ENCODE measurements at places on chromosomes 11 and 22.

DNA sequence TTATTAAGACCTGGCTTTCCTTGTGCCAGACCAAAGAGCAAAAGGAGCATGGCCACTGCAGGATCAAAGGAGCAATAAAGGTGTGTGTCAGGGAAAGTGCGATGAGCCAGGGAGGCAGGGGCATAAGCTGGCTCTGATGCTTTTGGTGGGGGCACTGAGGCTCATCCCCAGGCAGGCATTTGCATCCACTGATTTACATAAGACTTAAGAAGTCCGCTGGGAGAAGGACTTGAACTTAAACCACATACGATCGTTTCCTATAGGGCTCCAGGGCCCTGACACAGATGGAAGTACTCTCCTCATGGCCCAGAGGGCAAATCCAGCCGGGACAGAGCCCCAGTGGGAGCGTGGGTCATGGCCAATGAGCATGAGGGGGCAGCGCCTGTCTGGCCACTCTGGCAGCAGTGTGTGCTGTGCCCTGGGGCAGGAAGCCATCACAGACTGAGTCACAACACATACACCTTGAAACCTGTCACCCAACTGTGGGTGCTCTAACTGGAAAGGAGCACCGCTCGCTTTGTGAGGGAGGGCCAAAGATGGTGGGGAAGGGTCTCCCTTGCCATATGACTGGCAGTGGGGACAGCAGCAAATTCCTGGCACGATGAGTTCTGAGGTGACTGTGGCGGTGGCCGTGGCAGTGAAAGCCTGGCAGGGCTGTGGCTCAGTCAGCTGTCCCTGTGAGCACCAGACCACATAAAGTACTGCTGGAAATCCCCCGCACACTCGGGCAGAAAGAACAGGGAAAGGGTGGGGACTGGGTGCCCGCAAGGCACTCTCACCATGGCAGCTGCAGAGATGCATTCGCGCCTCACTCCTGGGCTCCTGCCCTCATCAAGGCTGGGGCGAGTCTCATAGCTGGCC, 79.4 kb upstream of the LMO1 start:
- DNase-seq, result no peak

GRCh38 chr11:32154275-32154674, 63.4 kb downstream of the RCN1 start:
- peak; percentile 11 for DNase-seq

DNA sequence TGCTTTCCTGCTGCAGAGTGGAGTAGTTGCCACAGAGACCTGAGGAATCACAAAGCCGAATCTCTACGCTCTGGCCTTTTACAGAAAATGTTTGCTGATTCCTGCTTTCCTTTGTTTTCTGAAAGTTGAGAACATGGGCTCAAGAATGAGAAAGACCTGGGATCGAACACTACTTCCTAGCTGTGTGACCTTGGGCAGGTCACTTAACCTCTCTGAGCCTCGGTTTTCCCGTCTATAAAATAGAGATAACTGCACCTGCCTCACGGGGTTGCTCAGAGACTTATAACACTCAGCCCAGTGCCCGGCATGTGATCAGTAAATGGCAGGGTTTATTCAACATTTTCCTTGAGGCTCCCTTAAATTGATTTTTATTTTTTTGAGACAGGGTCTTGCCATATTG, 70.9 kb upstream of the ALX4 start:
- DNase-seq, result no peak

DNA sequence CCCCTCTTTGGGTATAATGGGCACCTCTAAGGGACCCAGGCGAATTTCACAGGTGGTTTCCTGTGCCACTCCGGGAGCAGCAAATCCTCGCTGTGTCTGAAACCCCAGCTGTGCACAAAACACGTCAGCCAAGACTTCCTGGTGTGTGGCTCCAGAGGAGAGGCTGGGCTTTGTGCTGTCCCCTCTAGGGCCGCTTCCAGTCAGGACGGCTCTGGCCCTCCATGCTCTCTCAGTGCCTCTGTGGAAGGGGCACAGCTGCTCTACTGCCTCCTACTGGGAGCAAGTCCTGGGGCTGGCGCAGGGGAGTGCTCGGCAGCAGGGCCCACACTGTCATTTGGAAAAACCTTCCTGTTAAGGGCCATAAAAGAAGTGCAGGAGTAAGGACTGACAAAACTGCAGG, 23.7 kb upstream of the ARFGAP3 start:
- DNase-seq, result no peak

- no peak for DNase-seq
Observed at GRCh38 chr11:2589538-2589934, 110.3 kb downstream of the KCNQ1OT1 start.

DNA sequence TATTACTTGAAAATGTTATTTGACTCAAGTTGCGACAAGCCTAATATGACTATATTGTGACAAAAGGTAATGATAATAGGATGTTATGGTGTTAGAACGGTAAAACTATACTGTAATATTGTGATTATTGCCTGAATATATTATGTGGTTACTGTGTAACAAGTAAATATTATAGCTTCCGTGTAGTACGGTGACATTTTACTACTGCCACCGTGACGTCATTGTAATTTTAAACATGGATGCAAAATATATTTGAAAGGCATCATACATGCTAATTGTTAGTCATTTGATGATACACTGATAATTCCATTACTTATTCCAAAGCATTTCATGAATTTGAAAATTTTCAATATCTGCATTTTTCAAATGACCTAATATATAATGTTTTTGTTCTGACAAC, 2.5 kb downstream of the ELP4 start:
- no peak for DNase-seq

- peak; percentile 55 for DNase-seq
Observed at GRCh38 chr11:119055901-119056300, 1.1 kb downstream of the HYOU1 start.

GRCh38 chr22:47207387-47207786, 444.9 kb downstream of the TBC1D22A start:
- no peak for DNase-seq

DNA sequence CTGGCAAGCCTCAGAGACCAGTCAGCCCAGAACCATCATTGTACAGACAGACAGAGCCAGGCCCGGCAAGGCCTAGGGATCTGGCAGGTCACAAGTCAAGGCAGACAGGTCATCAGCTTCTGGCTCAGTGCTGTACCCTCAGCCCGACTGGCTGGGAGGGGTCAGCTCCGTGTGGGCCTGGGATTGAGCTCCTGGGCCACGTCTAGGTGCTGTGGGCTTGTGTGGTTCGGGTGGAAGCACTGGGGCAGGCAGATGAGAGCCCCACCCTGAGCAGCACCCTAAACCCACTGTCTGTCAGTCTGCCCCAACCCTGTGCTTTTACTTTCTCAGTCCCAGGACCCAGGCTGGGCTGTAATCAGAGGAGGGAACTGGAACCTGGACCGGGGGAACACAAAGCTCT, 26.9 kb upstream of the P2RY2 start:
- no peak for DNase-seq

GRCh38 chr11:35089666-35090065, 49.3 kb upstream of the CD44 start:
- DNase-seq, result no peak

DNA sequence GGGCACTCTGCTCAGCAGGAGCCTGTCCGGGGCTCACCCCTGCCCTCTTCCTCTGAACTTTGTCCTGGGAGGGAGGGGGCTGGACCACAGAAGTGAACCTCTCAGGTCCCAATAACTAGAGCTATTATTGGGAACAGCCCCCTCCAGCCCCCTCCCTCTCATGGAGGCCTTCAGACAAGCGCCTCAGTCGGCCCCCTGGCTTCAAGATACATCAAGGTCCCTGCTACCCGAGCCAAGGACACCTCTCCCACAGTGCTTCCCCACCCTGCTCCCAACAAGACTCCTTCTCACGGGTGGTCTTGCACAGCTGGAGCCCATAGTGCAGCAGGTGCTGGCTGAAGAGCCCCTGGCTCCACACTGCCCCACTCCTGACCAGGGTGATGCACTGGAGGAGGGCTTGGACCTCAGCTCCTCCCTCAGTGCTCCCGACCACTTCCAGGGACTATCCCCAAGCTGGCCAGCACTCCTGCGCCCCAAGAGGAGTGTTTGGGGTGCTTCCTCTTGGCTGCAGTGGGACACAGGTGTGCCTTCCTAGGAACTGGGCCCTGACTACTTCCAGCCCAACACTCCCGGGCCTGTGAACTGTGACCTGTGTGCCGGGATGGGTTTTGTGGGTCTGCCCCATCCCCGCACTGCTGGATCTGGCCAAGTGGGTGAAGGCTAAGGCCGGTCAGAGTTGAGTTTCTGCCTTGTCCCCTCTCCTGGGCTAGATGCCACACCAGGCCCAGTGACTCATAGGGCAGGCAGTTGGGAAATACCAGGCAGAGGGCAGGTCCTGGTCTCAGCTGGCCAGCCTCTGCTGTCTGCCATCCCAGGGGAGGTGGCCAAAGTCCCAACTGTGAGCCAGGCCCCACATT, 2.2 kb downstream of the PNPLA2 start:
- no peak for DNase-seq

DNA sequence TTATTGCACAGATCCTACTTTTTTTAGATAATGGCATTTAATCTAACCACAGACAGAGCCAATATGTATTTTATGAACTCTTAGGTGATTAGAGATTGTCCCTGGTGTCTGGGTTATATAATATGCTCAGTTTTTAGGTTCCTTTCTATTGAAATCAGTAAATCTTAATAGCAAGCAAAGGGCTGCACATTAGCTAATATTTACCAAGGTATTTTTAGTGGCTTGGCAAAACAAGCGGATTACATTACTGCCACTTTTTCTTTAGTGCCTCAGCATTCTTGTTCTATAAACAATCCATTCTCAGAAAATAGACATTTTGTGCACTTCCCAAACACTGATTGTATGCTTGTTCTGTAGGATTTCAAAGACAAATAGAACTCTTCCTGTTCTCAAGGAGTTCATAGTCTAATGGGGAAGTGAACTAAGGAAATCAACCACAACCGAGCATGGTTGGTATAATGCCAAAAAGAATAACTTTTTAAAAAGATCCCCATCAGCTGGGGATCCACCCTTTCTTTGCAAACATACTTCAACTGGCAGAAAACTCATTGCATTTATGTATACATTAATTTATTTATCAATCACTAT, 23.8 kb downstream of the KCNJ1 start:
- peak; percentile 39 for DNase-seq

DNA sequence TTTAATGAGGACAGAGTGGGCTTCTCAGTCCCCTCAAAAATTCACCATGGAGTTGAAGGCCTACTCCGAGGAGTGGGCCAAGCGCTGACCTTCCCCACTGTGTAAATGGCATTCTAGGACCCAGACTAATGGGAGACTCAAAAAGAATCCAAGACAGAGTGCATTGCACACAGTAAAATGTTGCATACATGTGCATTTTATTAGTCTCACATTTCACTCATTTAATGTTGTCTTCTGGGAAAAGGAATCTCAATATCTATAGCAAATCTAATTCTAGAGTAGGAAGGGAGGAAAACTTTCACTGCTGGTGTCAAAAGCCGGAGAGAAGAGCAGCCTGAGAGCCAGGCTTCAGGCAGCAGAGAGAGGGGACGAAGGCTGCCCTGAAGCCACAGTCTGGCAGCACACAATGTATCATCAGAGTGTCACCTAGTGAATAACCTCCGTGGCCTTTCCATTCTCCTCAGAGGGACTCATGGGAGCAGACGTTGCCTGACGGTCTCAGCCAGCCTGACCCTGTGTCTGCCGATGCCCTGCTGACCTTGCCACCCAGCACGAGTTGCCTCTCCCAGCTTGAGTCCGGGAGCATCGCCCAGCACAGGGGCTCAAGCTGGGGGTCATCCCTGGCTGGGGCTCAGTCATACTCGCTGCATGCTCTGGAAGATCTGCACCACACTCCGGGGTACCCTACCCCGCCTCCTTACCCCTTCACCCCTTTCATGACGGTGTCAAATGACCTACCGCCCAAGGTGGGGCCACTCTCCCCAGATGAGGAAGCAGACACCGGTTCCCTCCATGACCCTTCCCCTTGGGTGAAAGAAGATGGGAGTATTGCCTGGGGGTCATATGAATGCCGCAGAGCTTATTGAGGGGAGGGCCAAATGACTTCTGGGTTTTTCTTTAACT, 12.9 kb upstream of the POU2AF3 start:
- no peak for DNase-seq

- no peak for DNase-seq
Observed at GRCh38 chr11:94793002-94793401, 24.8 kb downstream of the AMOTL1 start.

DNA sequence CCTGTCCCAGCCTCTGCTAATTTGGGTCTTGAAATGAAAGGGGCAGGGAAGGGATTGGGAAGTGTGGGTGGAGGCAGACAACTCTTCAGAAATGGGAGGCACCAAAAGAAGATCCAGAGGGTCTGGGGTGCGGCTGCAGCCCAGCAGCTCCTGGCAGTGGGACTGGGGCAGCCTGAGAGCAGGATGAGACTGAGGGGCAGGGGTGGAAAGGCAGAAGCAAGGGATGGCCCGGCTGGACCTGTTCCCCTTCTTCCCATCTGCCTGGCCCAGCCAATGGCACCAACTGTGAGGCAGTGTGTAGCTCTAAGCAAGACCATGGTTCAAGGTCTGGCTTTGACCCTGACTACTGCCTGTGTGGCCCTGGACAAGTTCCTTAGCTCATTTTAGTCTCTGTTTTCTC, 160.4 kb downstream of the ENTHD1 start:
- DNase-seq, result no peak

DNA sequence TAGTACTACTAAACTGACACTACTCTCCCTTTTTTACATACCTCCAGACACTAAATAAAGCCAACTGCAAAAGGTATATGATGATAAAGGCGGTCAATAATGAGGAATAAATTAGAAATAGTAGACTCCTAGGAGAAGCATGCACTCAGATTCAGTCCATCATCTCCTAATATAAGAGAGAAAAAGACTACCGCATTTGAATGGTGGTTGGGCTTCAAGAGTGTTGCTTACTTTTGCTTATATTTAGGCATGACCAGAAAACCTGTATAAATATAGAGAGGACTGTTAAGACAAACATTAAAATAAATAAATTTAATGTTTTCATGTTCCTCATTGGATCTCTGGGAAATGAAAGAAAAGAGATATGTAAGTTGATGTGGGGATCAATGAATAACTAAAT, 1137.0 kb downstream of the FAM181B start:
- no peak for DNase-seq

DNA sequence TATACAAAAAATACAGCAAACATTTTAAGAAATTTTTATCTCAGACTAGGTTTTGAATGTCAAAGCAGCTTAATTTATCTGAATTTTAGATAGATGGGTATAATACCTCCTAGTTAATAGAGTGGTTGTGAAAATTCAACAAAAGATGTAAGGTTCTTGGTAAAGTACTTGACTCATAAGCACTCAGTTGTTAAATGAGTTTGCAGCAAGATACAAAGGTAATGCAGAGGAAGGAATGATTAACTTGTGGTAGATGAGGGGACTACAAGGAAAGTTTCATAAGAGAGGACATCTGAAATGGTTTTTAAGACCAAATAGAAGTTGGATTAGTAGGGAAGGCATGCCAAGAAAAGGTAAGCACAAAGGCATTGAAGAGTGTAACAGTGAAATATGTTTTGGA, 37.4 kb downstream of the PPME1 start:
- DNase-seq, result no peak

DNA sequence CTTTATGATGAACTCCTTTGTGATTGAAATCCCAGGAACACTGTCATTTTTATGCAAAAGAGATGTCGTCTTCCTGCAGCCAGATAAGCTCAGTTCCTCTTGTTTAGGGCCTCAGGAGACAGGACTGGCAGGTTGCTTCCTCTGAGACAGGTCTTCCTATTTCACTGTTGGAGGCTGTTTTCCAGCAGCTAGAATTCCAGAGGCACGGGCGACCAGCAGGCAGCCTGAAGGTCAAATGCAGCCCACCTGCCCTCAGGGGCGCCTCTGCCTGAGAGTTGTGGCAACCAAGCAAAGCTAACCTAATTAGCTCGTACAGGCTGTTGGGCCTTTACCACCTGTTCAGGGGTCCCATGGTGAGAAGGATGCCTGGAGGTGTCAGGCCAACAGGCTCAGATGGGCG, 22.3 kb downstream of the SLC6A5 start:
- no peak for DNase-seq

Data from KBM-7 (cell line).